ENCODE measurements at places on chromosomes 12 and 14.

GRCh38 chr12:117063162-117063911 is 35.9 kb downstream of the TESC start:
- DNase-seq = peak; percentile 90

GRCh38 chr12:38424436-38424835 is 107.9 kb downstream of the ALG10B start:
- peak; percentile 8 for DNase-seq

DNA sequence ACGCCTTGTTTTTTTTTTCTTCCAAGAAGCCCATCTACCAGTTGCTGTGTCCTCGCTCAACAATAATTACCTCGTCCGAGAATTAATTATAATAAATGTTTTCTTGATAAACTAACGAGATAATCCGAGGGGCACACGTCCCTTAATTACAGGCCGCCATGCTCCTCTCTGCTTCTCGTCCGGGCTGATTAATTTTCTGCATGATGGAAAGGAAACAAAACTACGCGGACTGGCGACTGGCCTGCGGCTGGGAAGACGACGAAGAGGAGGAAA is 2.2 kb downstream of the OTX2 start:
- no peak for DNase-seq

DNA sequence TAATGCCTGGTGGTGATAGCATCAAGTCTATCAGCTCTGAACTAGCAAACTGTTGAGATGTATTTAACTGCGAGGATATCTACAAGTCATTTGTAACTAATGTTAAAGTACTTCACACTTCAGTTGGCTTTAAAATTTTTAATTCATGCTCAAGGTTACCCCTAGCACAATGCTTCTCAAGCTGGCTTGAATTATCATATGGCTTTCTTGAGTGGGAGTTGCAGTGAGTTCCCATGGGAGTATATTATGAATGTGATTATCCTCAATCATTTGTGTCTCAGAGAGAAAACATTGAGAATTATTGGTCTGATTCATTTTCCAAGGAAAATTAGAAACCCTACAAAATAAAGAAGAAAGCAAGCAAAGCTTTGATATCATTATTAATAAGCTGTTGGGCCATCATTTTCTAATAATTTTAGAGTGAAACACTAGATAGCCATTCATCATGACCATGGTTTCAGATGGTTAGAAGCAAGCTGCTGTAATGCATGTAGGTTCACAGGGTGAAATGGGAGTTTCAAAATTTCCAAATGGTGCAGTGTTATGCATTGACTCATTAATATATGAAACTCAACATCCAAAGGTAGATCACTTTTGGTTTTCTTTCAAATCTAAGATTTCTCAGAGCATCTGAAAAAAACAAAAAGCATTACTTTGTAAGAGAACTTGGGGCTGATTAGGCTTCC is 11.8 kb upstream of the KRAS start:
- no peak for DNase-seq

DNA sequence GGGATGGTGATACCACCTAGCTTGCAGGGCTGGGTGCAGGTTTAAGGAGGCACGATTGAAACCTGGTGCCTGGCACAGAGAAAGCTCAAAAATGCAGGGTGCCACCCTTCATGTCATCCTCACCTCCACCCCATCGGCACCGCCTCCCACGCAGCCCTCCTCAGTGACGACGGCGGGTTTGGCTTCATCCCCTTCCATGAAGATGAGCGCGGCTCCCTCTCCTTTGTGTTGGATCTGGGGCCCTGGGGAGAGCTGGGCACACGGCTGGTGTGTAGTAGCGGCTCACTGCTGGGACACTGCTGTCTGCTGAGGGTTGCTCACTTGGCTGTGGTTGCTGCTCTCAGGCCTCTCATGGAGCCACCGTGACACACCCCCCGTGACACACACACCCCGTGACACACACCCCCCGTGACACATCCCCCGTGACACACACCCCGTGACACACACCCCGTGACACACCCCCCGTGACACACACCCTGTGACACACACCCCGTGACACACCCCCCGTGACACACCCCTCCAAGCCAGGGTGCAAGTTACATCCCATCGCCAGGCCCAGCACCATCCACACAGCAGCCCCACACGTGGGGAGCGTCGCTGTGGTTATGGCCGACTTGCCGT is 42.9 kb upstream of the FZD10 start:
- DNase-seq = no peak

- no peak for DNase-seq
These were observed 12.8 kb upstream of the RILPL1 start for GRCh38 chr12:123546281-123546680.

GRCh38 chr12:1660304-1661187 is 30.3 kb upstream of the ADIPOR2 start:
- DNase-seq = peak; percentile 47

- DNase-seq = no peak
These were observed 39.2 kb downstream of the ZFP36L1 start for GRCh38 chr14:68753690-68754089.

DNA sequence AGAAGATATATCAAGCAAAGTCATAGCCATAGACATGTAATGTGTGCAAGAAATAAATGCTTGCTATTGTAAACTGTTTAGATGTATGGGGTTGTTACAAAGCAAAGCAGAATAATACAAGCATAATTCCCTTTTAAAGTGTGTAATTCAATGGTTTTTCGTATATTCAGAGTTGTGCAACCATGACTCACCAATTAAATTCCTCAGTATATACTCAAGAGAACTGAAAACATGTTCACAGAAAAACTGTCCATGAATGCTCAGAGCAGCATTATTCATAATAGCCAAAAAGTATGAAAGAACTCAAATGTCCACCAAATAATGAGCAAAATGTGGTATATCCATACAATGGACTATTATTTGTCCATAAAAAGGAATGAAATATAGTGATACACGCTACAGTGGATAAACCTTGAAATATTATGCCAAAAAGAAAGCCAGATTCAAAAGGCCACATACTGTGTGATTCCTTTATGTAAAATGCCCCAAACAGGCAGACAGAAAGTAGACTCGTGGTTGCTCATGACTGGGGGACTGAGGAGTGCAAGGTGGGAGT is 9.3 kb downstream of the GXYLT1 start:
- peak; percentile 2 for DNase-seq

GRCh38 chr12:113061061-113061694 is 4.6 kb downstream of the DTX1 start:
- no peak for DNase-seq

DNA sequence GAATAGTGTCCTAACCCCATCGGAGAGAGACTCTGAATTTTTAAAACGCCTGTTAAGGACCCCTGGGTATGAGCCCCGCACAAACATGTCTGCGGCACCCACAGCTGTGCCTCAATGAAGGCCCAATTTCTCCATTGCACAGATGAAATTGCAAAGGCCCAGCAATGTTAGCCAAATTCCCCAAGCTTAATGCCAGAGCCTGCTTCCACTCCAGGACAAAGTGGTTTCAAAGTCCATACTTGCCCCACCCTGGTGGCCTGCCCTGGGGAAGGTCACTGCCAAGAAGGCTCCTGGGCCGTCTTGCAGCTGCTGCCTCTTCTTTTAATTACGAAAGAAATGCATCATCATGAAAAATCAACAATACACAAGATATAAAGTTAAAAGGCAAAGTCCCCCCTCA is 1179.7 kb downstream of the VRK1 start:
- DNase-seq = no peak

- peak; percentile 85 for DNase-seq
These were observed 95.6 kb downstream of the GAS2L3 start for GRCh38 chr12:100668945-100669536.

DNA sequence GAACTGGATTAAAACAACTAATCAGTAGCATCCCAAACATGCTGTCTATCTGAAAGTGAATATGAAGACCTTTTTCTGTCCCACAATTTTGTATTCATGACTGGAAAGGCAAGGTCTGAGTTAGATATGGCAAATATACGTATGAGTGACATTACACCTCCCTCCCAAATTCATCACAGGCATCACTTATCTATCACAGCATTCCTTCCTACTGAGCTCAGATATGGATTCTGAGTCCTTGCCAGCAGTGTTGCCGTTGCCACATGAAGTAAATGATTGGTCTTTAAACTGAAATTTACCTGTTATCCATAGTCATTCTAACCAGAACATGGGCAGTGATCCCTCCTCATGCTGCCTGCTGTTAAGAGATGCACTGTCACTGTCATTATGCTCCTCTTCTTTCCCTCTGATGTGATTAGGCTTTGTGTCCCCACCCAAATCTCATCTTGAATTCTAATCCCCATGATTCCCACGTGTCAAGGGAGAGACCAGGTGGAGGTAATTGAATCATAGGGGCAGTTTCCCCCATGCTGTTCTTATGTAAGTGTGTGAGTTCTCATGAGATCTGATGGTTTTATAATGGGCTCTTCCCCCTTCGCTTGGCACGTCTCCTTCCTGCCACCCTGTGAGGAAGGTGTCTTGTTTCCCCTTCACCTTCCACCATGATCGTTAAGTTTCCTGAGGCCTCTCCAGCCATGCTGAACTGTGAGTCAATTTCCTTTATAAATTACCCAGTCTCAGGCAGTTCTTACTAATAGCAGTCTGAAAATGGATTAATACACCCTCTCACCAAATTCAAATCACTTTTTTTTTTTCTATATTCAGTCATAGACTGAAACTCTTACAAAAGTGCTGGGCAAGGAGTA is 288.4 kb downstream of the NUAK1 start:
- DNase-seq = no peak

DNA sequence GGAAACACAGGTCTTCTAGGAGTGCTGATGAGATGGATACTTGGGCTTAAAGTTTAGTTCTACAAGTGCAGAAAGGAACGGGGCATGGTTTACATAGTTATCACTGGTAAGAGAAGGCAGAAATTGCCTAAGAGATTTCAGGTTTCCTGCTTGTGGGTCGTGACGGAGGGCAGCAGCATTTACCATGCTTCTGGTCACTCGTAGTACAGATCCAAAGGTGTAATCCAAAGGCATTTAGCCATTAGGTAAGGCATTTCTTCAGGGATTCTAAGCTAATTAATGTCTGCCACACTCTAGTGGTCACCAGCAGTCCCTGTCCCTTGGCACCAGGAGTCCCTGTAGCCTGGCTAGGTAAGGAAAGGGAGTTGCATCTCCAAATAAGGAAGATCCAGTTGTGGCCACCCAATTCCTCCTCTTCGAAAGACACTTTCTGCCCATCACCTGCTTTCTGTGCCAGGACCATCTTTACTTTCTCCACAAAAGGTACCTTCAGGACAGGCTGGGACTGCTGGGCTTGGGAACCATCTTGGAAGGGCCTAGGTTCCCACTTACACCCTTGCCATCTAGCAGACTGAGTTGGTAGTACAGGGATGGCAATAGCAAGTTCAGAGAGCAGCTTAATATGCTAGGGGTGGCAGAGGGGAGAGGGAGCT is 1.5 kb downstream of the GSTZ1 start:
- peak; percentile 23 for DNase-seq

GRCh38 chr12:32395026-32395425 is 4.3 kb upstream of the FGD4 start:
- no peak for DNase-seq

GRCh38 chr12:15443611-15444010 is 121.3 kb downstream of the PTPRO start:
- DNase-seq = no peak

DNA sequence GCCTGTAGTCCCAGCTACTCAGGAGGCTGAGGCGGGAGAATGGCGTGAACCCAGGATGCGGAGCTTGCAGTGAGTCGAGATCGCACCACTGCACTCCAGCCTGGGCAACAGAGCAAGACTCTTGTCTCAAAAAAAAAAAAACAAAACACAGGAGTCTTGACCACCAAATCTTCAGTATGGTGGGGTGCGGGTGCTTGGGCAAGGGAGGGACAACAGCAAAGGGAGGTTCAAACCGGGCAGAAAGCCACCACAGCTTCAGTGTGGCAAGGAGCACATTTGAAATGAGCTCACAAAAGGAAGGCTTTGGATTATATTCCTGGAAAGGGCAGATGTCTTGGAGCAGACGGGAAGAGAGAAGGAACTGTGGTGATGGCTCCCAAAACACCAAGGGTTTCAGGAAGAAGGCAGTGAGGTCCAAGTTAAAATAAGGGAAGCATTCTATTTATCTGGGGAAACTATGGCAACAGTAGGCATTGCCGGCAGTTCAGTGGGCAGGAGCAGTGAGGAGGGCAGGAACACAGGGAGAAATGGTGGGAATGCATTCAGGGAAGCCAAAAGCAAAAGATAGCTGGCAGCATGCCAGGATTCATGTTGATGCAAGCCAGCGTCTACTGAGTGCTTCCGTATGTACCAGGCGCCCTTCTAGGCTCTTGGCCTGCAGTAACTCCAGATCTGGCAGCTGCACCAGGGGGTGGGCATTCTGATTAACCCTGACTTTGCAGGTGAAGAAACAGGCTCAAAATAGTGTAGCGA is 51.0 kb upstream of the SRSF5 start:
- DNase-seq = peak; percentile 85

DNA sequence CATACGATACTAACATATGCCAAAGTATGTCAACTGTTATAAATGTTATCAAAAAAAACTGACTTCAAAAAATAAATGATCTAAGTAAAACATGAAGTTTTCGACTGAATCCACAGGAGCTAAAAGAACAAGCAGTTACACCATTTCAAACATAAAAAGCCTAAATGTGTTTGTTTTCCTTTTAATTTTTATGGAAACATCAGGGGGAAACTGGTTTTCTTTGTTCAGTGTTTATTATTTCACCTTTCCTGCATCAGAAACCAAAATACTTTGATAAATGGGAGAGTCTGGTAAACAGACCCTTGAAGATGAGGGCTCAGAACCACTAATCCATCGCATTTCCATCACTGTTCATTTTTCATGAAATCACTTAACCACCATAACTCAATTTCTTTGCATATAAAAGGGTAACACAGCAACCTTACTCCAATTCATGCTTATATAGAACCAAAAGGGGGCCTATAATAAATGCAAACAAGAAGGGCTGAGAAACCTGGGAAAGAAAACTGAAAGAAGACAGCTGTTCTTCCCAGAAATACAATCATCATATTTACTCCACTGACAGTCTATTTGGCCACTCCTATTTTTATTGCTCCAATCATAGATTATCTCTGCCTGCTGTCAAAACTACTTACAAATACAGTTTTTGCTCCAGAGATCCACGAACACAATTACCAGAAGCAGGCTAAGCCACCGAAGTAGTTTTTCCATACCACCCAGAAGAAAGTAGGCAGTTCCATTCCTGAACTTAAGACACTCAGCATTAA is 17.0 kb downstream of the FGD6 start:
- DNase-seq = no peak

DNA sequence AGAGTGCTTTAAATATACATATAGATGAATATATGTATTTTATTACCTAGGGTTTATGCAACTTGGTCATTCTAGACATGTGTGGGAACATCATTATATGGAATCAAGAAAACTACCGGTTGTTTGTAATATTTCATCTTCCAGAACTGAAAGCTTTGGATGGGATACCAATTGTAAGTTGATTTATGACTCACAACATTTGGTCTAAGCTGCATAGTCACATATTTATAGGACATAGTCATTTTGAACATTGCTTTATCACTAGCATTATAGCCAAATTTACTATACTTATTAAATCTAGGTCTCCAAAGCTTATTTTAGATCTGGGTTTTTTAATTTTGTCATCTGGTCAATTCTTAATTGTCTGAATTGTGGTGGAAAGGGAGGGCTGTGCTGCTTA is 83.7 kb upstream of the PCNX4 start:
- DNase-seq = no peak

GRCh38 chr12:13278249-13278787 is 81.8 kb downstream of the EMP1 start:
- DNase-seq = peak; percentile 76

GRCh38 chr12:120861074-120861795 is 42.9 kb downstream of the SPPL3 start:
- no peak for DNase-seq
